ENCODE measurements at places on chromosomes 11 and 22.

DNA sequence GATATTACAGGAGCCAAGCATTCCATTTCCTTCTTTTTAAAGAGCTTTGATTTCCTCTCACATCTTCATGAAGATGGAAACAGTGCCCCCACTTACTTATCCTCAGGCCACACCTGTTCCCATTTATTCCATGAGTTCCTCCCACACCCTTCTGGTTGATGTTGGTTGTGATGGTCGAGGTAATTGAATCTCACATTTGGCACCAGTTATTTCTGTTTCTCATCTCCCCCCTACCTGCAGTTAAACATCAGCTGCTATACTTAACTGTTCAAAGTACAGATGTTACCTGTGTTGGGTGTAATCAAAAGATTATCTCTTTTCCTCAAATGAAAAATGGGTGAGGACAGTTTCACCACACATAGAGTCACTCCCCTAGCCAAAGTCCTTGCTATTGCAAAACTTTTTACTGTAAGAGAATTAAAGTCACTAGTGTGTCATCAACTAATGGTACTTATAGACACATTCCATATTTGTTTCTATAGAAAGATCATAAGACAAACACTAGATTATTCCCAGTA is 1.9 kb downstream of the TMEM45B start:
- no peak for DNase-seq

GRCh38 chr22:49193348-49193747 is 634.3 kb downstream of the BRD1 start:
- no peak for DNase-seq

GRCh38 chr11:20840341-20840740 is 171.0 kb downstream of the NELL1 start:
- DNase-seq: no peak

DNA sequence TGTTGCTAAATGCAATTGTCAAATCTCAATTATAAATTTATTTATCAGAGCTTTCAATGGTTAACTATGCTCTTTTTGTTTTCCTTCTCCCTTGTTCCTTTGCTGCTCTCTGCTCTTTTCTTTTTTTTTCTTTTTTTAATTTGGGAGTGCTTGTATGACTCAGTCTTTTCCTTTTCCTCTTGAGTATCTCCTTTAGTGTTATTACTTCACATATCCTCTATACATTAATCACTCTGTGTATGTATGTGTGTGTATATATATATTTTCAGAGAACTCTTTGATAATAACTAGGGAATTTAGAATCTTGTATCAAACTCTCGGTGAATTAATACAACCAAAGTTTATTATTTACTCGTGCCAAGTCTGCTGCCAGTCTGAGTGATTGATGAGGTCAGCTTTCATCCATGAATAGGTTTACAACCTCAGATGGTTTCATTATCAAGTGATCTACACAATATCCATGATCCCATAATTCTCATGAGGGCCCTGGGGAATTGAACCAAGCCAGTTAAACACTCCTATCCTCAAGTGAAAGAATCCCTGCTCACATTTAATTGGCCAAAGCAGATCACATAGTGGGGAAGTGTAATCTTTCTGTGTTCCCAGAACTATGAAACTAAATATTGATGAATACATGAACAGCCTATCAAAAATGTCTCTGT is 743.4 kb upstream of the CNTN5 start:
- no peak for DNase-seq

DNA sequence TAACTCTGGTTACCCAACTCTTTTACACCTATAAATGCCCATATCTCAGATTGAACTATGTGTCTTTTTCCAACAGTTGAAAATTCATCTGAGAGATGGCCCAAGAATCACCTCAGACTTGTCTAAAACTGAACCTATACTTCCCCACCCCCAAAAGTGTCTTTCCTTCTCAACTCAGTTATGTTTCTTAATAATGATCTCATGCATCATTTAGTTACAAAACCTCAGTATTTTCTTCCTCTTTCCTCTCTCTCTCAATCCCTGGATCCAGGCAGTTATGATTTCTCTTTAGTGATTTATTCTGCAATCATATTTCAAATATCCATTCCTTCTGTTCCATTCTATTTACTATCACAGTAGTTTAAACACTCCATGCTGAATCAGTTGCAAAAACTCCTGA is 32.3 kb upstream of the ADSL start:
- no peak for DNase-seq

GRCh38 chr11:118929501-118930093 is 3.9 kb upstream of the BCL9L start:
- DNase-seq: peak; percentile 88

Data from fibroblast of villous mesenchyme (primary cell).